NCI-H774 (cell line): ENCODE measurements at places on chromosomes 2 and 18.

GRCh38 chr2:41853427-41854191 lies 194.2 kb upstream of the PKDCC start:
- peak; percentile 27 for DNase-seq

DNA sequence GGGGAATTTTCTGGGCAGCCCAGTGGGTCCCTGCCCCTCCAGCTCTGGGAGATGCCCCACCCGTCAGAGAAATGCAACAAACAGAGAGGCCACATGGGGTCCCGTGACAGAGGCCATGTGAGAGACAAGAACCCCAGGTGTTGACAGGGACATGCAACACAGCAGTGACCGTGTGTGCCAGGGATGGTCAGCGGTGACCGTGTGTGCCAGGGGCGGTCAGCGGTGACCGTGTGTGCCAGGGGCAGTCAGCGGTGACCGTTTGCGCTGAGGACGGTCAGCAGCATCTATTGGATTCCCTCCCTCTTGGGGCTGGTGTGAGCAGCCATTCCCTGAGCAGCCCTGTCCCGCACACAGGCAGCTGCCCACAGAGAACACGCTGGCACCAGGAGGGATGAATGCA lies 146.6 kb upstream of the OTOS start:
- DNase-seq, result no peak

DNA sequence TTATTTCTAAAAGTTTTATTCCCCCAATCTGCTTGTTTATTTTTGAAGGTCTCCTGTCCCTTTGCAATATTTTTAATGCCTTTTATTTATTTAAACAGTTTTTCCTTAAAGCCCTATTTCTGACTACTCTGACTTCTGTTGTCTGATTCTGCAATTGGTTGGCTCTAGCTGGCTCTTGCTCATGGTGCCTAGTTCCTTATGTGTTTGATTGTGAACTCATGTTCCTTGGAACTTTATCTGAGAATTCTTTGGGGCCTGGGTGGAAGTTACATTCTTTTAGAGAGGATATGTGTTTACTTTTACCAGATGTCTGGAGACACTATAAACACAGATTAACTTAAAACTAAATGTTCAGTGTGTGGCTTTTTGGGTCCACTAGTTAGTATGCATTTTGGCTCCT lies 175.9 kb downstream of the DYSF start:
- no peak for DNase-seq

GRCh38 chr2:67015681-67016080 lies 381.5 kb upstream of the ETAA1 start:
- DNase-seq, result no peak

DNA sequence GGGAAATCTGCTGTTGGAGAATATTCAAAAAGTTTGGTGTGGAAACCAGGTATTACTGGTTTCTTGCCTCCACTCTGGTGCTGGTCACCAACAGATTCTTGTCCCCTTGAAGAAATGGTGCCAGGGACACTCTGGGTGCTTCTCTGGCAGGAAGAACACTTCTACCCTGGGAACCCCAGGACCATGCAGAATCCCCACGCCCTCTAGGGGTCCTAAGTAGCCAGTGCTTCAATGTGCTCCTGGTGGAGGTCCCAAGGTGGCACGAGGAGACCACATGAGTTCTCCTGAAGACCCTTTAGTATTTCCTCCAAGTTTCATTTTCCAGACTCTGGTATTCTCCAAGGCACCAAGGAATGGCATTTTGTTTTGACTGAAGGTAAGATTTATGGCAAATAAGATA lies 380.6 kb downstream of the TSN start:
- no peak for DNase-seq

DNA sequence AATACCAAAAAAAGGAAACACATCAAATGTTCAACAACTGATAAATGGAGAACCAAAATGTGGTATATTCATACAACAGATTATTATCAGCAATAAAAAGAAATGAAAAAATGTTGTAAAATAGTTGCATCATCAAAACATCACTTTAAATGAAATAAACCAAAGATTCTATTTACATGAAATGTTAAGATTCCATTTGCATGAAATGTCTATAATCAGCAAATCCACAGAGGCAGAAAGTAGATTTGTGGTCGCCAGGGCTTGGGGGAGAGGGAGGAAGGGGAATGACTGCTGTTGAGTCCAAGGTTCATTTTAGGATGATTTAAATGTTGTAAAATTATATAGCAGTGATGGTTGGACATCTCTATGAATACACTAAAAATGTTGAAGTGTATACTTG lies 181.9 kb downstream of the RTP5 start:
- DNase-seq, result no peak

DNA sequence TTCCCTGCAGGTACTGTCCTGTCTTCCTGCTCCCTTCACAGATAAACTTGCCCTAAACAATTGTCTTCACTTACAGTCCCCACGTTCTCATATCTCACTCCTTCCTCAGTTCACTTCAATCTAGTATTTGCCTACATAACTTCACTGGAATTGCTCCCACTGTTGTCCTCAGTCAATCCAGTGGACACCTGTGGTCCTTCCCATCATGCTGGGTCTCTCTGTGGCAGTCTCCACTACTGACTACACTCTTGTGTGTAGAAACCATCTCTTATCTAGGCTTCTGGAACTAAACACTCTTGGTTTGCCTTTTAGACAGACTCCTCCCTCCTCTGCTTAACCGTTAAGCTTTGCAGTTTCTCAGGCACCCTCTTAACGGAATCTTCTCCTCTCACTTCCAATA lies 58.8 kb downstream of the COPS8 start:
- DNase-seq, result no peak

DNA sequence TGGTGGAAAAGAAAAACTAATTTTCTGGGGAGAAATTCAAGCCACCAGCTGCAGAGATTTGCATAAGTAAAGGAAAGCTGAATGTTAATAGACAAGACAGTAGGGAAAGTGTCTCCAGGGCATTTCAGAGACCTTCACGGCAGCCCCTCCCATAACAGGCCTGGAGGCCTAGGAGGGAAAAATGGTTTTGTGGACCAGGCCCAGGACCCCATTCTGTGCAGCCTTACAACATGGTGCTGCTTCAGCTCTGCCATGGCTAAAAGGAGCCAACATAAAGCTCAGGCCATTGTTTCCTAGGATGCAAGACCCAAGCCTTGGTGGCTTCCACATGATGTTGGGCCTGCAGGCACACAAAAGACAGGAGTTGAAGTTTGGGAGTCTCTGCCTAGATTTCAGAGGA lies 697.1 kb downstream of the SOCS6 start:
- no peak for DNase-seq

DNA sequence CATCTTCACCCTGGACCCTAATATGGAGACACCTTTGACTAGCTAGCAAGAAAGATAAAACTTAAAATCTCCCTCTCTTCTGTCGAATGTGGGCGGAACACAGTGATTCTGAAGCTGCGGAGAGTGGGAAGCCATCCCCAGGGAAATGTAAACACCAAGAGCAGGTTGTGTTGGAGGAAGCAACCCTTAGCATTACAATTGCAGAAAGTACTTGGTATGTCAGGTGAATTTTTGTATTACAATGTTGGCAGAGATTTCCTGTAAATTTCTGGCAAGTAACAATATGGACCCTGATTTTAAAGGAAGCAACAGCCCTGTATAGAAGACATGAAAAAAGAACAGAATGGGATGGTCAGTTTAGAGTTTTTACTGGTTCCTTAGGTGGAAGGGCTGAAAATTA lies 35.8 kb downstream of the TSN start:
- no peak for DNase-seq

DNA sequence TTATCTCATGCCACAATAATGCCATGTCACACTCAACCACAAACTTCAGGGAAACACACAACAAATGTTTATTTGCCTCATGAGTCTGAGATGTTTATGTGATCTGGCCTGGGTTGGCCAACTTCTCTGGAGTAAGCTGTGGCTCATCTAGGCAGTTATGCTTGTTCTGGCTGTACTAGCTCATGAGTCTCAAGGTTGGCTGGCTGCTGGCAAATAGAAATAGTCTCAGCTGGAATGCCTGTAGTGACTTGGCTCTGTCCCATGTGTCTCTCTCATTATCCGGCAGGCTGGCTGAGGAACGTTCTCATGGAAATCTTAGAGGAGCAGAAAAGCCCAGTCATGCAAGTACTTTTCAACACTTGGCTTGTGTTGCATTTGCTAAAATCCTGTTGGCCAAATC lies 234.9 kb upstream of the CDH2 start:
- no peak for DNase-seq

DNA sequence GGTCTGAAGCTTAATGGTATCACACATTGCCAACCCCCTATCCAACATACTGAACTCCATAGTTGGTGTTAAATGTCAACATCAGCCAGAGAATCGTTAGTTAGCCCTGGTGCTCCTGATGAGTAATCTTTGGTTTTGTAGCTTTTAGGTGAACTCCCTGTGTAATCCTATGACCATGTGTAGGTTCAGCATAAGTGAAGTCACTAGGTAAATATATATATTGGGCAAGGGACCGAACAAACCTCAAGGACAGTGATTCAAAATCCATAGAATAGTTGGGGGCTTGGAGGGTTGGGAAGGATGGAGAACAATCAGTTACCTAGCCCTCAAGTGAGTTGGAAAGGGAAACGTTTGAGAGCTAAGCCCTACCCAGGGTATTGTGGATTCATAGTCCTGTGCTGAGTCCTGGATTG lies 16.0 kb upstream of the AP1S3 start:
- DNase-seq, result no peak

- no peak for DNase-seq
Measured at GRCh38 chr18:70494524-70494923, 205.7 kb downstream of the SOCS6 start.

GRCh38 chr2:177051278-177051677 lies 161.3 kb upstream of the HNRNPA3 start:
- no peak for DNase-seq

DNA sequence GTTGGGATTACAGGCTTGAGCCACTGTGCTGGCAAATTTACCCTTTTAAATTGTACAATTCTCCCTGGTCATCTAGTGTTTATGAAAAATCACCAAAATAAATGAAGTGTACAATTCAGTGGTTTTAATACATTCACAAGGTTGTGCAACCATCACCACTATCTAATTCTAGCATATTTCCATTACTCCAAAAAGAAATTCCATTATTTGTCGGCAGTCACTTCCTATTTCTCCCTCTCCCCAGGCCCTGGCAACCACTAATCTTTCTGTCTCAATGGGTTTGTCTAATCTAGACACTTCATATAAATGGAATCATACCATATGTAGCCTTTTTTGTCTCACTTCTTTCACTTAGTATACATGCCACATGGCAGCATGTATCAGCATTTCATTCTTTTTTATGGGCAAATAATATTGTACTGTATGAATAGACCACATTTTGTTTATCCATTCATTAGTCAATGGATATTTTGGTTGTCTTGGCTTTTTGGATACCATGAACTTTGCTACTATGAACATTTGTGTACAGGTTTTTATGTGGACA lies 12.6 kb upstream of the POLE4 start:
- no peak for DNase-seq
